ENCODE measurements at places on chromosomes 7 and 10.
A peak's percentile ranks its signal among the peaks of the same experiment; 100 is the strongest.

GRCh38 chr10:78263521-78263988 is 229.9 kb downstream of the RPS24 start:
- DNase-seq = no peak

DNA sequence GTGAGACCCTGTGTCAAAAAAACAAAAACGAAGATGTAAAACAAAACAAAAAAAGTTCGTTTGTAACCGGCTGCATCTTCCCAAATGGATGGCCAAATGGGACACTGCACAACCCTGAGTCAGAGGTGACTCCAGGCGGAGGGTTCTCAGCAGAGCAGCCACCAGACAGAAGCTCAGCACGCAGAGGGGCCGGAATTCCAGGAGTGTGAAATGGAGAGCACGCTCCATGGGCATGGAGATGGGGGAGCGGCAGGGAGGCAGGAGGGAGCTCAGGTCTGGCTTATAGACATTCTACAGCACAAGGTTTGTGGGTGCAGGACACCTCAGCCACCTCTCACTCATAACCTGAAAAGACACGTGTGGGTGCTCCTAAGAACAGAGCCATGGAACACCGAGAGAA is 227.0 kb downstream of the MAD1L1 start:
- DNase-seq = no peak

- DNase-seq = peak; percentile 39
These were observed 6.7 kb downstream of the SKAP2 start for GRCh38 chr7:26857506-26858240.

- DNase-seq = no peak
These were observed 29.7 kb upstream of the SEC61G start for GRCh38 chr7:54788664-54789063.

DNA sequence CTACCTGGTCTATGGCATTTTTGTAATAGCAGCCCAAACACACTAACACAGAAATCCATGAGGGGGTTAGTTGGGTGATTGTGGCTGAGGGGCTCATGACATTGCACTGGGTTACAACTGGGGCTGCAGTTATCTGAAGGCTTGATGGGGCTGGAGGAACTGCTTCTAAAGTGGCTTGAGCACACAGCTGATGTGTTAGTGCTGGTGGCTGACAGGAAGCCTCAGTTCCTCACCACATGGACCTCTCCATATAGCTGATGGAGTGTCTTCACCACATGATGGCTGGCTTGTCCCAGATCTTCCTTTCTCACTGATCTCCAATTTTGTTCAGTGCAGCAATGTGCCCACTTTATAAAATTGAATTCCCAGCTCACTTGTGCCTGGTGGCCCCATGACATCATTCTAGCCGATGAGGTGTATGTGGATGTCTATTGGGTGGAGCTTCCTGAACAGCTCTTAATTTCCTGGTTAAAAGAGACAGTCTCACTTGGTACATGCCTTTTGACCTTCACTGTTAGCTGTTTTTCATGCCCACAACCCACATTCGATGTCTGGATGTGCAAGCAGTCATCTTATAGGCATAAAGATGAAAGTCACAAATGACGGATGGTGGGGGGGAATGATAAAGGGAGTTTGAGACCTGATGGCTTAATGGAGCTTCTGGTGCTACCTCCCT is 166.9 kb upstream of the BMPER start:
- no peak for DNase-seq

DNA sequence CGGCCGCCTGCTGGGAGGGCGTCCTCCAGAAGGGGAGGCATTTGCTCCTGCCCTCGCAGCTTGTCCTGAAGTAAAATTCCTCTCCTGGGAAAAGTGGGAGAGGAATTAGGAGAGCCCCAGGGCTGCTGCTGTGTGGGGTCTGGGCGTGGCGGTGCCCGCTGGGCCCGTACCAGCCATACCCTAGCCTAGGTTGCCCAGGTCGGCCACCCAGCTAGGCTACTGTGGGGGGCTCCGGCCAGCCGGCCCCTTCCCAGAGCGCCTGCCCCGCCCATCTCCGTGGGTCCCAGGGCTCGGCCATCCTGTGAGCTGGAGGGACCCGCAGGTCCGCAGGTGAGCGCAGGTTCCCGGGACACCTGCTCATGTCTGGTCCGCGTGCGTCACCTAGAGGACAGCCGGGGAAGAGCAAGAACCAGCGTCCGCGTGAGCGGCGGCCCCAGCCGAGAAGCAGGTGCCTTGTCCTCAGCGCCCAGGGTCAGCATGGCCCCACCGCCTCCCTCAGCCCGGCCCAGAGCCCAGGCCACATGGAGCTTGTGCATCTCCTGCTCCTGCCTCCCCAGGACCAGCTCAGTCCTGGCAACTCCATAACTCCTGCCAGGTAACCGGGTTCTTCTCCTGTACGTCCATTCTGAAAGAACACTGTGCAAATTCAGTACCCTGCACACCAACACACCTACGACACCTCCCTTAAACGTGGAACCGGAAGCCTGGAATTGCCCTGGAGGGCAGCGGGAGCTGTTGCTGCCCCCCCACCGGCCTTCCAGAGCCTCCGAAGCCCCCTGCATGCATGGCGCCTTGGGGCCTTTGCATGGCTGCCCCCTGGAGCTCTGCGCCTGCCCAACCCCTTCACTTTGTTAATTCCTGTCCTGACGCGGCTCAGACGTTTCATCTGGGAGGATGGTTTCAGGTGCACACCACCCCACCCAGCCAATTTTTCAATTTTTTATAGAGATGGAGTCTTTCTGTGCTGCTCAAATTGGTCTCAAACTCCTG is 22.8 kb upstream of the FOXL3 start:
- DNase-seq = no peak

GRCh38 chr7:6453734-6454133 is 6.0 kb upstream of the DAGLB start:
- DNase-seq = no peak

- no peak for DNase-seq
These were observed 11.4 kb upstream of the NACAD start for GRCh38 chr7:45099891-45100760.

DNA sequence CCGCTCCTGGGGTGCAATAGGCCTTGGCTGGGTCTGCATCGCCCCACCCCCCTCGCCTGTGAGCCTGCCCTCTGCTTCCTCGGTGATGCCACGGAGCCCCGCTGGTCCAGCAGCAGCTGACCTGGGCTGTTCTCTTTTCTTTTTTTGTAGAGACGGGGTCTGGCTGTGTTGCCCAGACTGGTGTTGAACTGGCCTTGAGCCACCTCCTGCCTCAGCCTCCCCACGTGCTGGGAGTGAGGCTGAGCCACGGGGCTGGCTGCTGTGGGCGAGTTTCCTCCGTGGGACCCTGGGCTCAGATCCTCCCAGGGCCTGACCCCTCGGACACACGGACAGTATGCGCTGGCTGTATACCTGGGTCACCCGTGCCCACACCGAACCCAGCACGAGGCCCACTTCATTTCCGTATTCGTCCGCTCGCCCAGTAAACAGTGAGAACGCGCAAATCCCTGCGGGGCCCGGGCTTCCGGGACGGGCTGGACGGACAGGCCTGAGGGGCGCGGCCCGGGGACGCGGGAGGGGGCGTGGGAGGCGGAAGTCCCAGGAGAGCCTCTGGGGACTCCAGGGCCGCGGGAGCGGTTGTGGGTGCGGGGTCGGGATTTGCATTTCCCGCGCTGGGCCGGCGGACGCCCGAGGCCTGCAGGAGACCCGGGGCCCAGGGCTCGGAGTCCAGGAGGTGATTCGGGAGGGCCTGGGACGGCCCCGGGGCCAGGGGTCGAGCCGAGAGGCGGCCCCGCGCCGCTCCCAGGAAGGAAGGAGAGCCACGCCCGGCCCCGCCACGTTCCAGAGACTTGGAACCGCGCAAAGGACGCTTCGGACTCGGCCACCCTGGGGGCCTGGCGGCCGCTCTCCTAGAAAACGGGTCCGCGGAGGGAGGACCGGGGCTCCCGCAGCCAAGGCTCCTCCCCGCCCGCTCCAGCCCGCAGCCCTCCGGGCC is 57.7 kb upstream of the DNAJB6 start:
- DNase-seq = no peak

- DNase-seq = no peak
These were observed 553.3 kb downstream of the TFEC start for GRCh38 chr7:115477193-115477651.

DNA sequence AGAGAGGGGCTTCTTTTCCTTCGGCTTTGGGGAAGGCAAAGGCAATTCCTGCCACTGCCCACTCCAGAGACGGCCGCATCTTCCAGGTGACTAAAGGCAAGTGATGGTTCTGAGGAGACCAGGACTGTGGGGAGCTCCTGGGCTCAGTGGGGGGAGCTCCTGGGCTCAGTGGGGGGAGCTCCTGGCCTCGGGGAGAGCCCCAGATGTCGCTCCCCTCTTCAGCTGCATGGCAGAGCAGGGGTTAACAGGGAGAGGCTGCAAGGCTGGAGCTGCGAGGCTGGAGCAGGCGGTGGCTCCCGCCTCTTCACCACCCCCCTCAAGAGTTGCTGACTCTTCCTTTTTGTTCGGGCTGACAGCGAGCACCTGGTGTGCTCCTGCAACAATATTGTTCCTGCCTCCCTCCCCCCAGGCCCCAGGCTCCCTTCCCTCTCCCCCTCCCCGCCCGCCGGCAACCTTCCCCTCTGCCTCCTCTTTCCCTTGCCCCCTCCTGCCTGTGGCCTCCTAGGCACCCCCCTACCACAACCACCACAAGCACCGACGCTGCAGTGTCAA is 56.3 kb upstream of the LBX1 start:
- peak; percentile 34 for DNase-seq

GRCh38 chr10:102596506-102596971 is 47.7 kb upstream of the TRIM8 start:
- peak; percentile 2 for DNase-seq

DNA sequence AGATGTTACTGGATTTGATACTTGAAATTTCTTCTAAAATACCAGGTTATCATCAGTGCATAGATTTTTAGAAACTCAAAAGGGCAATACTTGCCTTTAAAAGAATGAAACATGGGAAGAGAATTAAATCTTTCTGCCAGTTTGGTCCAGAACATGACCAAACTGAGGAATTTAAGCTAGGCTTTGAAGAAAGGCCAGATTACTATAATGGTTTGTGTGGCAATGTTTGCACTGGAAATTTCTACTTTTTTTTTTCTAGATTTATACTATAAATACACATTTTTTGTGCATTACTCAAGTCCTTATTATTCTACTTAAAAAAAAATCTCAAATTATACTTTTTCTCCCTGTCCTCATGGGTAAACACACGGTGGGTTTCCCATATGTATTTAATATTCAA is 9.2 kb downstream of the MKX start:
- DNase-seq = no peak

GRCh38 chr10:121248266-121248665 is 350.0 kb downstream of the FGFR2 start:
- no peak for DNase-seq

- no peak for DNase-seq
These were observed 40.6 kb downstream of the CYP17A1 start for GRCh38 chr10:102796407-102797176.

- no peak for DNase-seq
These were observed 180.9 kb downstream of the REEP3 start for GRCh38 chr10:63702092-63702491.

DNA sequence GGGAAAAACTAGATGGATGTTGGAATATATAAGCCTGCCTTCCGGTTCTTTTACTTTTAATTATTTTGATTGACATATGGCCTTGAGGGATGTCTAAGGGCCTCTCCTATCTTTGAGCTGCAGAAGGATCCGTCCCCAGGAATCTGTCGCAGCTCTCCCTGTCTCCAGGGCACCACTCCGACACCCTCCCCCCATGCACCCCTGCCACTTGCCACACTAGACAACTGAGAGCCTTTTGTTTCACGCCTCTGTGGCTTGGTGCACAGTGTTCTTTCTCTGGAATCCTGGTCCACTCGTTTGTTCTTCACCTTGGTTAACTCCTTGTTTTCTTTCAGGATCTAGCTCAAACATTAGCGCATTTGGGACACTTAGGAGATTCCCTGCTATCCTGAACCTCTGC is 124.1 kb upstream of the EFCAB10 start:
- DNase-seq = no peak

GRCh38 chr10:112585126-112585525 is 138.1 kb downstream of the VTI1A start:
- no peak for DNase-seq

GRCh38 chr7:139893461-139893860 is 64.4 kb downstream of the TBXAS1 start:
- DNase-seq = no peak

DNA sequence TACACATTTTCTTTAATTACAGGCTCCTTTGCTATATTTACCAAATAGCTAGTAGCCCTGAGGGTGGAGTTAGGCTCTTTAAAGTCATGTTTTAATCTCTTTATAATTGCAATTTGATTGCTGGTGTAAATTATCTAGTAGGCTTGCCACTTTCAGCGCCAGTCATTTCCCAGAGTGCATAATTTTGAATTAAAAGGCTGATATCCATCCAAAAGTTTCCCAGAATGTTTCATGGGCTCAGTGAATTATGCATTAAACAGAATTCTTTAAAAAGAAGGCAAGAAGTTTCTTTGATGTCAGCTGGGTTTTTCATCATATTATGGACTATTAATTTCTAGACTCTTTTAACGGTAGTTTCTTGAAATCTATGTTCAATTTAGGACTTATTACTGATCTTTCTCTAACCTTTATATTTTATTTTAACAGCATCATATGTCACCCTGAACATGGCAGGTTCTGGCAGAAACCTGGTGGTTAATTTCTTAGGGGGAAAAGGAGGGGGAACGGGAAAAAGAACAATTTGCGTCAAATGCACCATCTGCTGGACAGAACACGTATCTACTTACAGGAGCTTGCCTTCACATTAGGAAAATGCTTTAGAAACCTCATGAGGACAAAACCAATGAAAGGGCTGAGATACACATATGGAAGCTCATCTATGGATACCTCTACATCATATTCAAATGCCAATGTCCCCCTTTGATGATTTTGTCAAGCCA is 171.1 kb downstream of the GRM3 start:
- no peak for DNase-seq

DNA sequence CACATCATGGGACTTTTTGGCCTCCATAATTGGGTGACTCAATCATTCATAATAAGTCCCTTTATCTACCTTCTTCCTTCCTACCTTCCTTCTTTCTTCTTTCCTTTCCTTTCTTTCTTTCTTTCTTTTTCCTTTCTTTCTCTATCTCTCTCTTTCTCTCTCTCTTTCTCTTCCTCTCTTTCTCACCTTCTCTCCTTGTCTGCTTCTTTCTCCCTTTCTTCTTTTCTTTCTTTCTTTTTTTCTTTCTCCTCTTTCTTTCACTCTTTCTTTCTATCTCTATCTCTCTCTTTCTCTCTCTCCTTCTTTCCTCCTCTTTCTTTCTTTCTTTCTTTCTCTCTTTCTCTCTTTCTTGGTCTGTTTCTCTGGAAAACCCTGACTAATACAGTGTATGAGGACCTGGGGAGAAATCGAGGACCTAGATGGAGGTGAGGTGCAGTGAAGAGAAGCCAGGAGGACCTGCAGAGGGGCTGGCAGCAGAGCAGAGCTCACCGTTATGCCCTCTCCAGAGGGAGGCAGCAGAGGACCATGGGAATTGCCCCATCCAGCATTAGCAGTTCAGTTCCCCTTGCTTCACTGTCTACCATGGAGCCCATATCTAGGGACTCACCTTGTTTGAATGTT is 52.7 kb upstream of the BTRC start:
- DNase-seq = no peak

DNA sequence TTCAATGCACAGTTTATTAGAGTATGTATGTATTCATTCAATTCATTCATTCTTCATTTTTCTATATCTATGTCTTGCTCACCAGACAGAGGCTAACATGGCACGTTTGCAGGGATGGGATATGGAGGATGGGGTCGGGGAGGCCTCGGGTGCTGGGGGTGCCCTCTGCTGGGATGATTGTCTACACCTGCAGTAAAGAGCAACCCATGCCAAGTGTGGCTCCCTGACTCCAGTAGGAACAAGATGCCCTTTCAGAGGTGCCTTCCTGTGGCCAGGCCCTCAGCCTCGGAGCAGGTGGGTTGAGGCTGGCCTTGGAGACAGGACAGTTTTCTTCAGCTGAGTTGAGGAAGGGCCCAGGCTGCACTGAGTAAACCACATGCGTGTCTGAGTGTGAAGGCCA is 157.2 kb downstream of the SH2D4B start:
- DNase-seq = no peak

GRCh38 chr10:8043569-8044306 is 10.8 kb upstream of the GATA3 start:
- DNase-seq = no peak

Data from NCI-H187 treated with DMSO at 0.1 percent for 48 hours (cell line).